ENCODE measurements at places on chromosomes 7 and 10.
A peak's percentile ranks its signal among the peaks of the same experiment; 100 is the strongest.

- DNase-seq: no peak
Observed at GRCh38 chr7:84820481-84820880, 366.4 kb downstream of the SEMA3D start.

DNA sequence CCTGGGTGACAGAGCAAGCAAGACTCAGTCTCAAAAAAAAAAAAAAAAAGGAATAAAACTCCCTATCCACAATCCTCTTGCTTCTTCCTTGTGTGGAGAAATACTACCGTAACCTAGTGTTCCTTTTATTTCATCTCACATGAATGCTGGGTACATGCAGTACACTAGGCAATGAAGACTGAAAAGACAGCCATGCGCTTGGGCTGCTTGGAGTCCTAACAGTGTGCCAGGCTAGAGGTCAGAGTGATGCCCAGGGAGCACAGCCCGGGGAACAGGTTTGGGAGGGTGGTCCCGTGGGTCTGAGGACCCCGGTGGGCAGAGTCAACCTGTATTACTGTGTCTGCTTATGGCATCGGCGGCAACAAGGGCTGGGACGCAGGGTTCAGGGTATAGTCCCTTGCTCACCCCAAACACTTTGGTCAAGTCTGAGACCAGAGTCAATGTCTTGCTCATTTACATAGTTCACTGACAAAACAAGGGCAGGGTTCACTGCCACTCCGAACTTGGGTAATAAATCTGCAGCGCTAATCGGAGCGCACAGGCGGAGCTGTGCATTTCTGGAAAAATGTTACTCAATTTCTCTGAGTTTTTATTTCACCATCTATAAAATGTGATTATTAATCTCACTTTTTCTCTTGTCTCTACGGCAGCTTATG, 118.0 kb downstream of the CLEC2L start:
- no peak for DNase-seq

GRCh38 chr10:62225362-62225761, 43.3 kb downstream of the RTKN2 start:
- DNase-seq: no peak

DNA sequence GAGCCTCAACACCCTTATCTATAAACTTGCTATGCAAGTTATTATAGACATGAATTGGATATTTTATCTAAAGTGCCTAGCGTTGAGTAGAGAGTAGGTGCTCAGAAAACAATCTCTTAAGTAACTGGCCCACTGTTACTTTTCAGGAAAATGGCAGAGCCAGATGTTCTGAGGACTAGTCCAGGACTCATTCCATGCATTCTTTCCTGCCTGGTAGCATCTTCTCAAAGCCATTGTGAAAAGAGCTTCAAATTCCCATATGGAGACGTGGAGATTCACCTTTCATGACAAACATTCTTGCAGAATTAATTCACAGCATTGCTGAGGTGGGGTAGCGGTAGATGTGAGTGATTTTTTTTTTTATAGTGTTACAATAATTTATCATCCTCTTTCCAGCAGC, 35.9 kb upstream of the ITPRID1 start:
- no peak for DNase-seq

DNA sequence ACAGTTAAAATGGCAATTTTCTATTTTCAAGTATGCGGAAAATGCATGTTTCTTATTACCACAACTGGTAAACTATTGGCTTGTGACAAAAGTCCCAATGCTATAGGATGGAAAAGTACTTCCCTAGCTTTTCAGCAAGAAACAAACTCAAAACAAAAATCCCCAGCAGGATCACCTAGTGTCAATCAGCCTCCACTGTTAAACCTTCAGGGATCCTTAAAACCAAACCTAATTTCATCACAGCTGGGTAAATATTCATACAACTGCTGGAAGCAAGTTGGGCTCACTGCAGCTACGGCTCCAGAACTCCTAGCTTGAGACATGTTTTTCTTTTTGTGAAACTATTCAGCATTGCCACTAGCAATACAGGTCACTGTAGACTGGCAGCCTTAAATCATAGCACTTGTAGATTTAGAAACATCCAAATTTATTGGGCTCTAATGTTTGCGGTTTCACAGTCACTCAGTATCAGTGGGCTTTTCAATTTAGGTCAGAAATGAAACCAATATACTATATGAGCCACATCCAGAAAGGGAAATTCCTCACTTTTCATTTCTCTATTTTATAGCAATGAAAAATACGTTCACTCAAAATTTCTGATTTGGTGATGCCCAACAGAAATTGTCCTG, 145.2 kb upstream of the ANK3 start:
- no peak for DNase-seq

DNA sequence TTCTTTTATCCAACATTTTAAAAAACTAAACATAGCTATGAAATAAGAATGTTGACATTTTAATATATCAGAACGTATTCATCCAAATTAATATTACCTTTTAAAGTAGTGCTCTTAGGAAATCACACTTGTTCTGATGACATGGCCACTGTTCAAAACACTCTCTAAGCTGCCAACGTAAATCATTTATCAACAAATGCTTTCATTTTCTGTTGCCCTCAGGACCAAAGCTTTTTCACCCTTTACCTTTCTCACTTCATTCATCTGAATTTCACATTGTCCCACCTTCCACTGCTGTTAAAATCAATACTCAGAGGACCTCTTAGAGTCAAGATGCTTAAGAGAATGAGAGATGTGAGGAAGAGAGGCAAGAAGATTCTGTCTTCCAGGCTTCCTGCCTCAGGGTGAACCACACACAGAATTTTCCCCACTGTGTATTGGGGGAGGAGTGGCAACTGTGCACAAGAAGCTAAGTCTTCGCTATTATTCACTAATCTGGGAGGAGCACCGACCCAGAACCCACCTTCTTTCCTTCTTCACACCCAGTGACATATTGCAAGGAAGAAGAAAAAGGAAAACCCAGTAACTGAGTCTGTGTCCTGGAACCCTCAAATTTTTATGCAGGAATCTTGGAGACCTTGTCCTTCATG, 21.0 kb downstream of the HIBADH start:
- no peak for DNase-seq

GRCh38 chr10:24008164-24009091, 200.5 kb upstream of the KIAA1217 start:
- DNase-seq: no peak

DNA sequence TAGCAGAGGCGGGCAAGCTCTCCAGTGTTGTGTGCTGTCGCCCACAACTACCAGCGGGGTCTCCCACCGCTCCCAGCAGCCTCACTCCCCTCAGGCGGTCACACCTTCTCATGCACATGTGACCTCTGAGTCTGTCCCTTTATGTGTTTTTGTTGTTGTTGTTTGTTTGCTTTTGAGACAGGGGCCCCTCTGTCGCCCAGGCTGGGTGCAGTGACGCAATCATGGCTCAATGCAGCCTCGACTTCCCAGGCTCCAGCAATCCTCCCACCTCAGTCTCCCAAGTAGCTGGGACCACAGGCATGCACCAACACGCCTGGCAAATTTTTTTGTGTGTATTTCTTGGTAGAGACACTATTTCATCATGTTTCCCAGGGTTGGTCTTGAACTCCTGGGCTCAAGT, 1.5 kb downstream of the CPSF4 start:
- no peak for DNase-seq

- no peak for DNase-seq
Observed at GRCh38 chr7:156816943-156817572, 75.9 kb downstream of the LMBR1 start.

DNA sequence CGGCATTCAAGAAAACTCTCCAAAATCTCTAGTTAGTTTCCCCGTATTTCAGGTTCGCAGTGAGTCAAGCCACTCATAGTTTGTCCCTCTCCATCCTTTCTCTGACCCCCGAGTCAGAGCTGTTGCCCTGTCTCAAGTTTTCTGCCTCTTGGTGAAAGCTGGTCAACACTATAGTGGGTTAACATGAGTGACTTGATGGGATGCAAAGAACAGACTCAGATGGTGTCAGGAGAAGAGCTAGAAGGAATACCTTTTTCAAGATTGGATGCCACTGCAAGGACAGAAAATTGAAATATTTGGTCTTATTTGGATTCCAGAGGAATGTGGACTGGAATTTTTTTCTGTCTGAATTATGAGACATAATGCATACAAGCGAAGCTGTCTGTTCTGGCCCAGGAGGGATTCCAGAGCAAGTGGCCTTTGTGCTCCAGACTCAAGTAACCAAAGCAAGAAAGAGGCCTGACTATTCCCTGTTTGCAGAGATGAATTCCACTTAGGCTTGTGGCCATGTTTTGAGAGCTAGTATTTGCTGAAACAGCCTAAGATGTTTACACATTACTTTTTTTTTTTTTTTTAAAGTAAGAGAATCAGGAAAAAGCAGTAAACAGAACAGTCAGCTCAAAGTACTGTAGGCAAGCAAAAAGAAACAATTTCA, 67.4 kb downstream of the VWC2 start:
- no peak for DNase-seq

DNA sequence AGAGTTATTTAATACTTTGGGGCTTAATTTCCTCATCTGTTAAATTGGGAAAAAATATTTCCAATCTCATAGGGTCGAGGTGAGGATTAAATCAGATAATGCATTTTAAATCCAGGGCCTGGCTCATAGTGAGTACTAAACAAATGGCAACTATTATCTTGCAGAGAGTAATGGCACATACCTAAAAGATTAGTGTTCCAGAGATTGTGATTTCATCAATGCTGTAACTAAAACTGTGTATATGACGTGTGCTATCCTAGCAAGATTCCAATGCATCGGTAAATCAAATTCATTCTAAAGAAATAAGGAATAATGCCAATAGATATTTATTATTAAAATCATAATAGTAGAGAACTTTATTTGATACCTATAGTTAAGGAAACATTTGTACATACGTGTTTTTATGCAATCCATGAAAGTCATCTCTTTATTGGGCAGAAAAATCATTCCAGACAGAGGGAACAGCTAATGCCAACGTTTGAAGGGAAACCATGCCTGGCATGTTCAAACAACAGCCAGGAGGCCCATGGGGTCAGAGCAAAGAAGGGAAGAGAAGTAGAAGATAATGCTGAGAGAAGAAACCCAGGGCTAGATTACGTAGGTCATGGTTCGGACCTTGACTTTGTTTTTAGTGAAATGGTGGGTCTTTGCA, 174.8 kb upstream of the AGR3 start:
- DNase-seq: no peak

- DNase-seq: no peak
Observed at GRCh38 chr10:114288424-114289095, 49.5 kb downstream of the VWA2 start.

DNA sequence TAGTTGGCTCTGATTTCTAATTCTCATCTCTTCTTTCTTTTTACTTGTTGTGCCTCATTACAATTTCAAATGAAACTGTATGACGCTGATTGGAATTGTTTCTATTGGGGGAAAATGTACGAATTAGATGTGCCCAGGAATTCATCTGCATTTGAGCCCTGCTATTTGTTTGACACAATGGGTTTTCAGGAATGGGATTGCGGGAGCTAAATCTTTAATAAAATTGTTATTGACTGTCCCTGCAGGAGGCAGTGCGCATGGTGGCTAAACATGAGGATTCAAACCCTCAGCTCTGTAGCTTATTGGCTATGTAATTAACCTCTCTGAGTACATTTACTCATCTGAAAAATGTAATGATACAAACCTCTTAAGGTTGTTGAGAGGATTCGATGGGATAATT, 181.6 kb downstream of the NXPH1 start:
- no peak for DNase-seq

- DNase-seq: peak; percentile 17
Observed at GRCh38 chr7:149624006-149624405, 126.4 kb upstream of the ZNF746 start.

GRCh38 chr7:152025937-152026890, 740 bp downstream of the GALNT11 start:
- no peak for DNase-seq

DNA sequence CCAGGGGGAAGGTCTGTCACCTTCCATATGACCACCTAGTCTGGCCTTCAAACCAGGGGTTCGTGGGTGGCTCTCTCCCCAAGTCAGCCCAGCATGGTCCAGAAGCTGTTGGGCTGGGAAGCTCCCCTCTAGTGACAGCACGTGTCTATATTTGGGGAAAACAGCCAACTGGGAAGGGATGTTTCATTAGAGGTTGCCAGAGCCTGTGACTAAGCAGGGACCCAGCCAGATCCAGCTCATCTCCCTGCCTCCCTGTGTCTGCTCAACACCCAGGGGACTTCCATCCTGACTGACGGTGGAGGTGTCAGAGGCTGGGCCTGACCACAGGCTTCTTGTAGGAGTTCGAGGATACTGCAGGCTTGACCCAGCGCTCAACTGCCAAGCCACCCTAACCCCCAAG, 10.5 kb downstream of the STYXL1 start:
- no peak for DNase-seq

DNA sequence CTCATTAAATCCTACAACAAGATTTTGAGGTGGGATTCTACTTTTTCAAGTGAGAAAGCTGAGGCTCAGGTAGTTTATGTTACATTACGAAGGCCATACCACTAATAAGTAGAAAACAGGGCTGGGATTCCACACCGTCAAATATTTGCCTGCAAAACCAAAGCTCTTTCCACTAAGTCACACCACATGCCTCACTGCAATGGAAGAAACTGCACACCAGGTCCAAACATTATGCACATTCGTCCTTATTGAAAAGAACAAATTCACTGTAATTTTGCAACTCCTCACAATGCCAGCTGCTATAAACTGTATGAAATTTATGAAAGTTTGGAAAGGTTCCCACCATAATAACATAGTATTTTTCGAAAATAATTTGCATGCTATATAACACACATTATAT, 66.5 kb downstream of the DGKB start:
- DNase-seq: no peak

DNA sequence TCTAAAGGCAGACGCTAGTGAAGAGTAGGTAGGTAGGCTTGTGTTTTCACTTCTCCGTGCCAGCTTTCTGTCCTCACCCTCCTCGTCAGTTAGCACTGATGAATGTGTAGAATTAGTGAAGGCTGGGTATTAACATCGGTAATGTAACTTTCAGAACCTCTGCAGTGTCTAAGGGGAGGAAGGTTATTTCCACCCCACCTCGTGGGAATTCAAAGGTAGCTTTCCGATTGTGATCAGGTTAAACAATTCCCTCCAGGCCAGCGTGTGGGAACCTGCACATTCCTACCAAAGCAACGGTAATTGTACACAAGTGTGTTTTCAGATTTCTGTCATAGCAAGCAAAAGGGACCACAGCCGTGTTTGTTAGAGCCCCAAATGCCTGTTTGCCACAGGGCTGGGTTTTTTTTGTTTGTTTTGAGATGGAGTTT, 405.0 kb upstream of the GALNT17 start:
- DNase-seq: no peak

Data from stimulated activated CD8-positive, alpha-beta memory T cell treated with anti-CD3 and anti-CD28 coated beads, Interleukin-7, amount 100 ng/mL, for 1 hour (primary cell).